ENCODE measurements at places on chromosomes 5 and 9.

DNA sequence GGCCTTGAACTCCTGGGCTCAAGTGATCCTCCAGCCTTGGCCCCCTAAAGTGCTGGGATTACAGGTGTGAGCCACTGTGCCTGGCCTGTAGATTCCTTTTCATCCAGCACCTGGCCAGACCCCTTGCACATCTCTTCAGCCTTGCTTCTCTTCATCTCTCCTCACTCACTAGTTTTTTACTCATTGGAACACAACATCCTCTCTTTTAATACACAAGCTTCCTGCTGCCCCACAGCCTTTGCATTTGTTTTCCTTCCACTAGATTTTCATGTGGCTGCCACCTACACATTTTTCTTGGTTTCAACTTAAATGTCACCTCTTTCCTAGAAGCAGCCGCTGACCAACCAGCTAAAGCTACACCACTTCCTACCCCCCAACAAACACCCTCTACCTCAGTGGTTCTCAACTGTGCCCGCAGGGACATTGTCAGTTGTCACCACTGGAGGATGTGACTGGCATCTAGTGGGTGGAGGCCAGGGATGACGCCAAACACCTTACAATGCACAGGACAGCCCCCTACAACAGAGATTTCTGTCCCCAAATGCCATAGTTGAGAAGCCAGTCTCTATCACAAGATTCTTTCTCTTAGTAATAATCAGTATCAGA, 33.7 kb downstream of the HAVCR1 start:
- peak; percentile 69 for DNase-seq

DNA sequence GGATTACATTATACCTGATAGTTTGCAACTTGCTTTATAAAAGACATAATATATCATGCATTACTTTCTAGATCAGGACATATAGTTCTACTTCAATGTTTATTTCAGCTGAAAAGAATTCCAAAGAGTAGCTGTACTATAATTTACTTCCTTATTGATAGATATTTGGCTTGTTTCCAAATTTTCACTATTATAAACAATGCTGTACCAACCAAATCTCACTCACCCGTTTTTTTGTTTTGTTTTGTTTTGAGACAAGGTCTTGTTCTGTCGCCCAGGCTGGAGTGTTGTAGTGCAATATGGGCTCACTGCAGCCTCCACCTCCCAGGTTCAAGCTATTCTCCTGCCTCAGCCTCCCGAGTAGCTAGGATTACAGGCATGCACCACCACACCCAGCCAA, 132.7 kb downstream of the GNAQ start:
- DNase-seq: no peak

- no peak for DNase-seq
These were observed 29.5 kb upstream of the SMAD5 start for GRCh38 chr5:136103118-136103517.

- DNase-seq: no peak
These were observed 32.2 kb upstream of the SPATA31D4 start for GRCh38 chr9:81896070-81896469.

GRCh38 chr5:16507716-16508115, 42.1 kb upstream of the ZNF622 start:
- DNase-seq: no peak

Measured in CD4-positive, alpha-beta T cell treated with Interleukin-17A for 1 hour (primary cell).